Hindlimb muscle (tissue), 1 donor: ENCODE measurements at places on chromosomes 2 and 18. TPM values are rescaled to one million over a fixed set of nuclear protein-coding genes. Genes with fewer than 3 reads are reported as not detected.

- DNase-seq = no peak
Observed at GRCh38 chr18:44093253-44093652, 587.4 kb upstream of the SETBP1 start.

DNA sequence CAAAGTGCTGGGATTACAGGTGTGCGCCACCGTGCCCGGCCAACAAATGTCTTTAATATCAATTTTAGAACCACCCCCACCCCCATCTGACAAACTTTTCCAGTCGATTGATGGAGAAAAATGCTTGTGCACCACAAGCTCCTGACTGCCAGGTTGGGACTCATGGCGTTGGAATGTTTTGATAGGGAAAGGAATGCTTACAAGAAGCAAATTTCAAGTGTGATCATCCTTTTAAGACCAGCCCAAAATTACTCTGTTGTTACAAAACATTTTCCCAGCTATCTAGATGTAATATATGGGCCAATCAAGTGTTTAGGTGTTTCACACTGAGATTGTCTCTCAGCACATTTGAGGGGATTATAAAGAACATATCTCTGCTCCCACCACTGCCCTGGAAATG, 45.2 kb downstream of the UBXN4 start:
- no peak for DNase-seq

DNA sequence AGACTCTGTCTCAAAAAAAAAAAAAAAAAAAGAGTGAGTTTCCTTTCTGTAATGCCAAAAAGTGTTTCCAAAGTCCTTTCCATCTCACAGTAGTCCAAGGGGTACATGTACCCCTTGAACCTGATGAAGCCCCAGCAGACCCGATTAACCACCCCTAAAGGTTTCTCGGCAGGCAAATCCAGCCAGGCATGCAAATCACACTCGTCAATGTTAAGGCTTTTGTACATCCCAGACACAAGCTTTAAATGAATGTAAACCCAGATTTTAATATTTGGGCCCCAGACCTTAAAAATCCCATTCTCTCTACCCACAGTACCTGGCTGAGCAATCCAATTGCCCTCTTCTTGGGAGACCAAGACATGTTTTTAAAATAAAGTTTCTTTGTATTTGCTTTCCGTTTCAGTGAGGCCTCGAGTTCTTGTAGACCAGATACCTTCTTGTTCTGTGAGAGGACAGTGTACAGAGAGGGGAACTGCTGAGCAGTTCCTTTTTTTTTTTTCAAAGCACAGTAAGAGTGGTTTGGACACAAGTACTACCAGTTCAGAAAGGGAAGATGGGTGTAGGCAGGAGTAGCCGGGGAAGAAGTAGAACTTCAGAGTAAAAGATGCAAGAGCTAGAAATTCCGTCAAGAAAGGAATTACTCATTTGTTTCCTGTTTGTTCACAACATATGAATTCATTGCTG, at the start of gene NLRC4:
NLRC4 (minus strand) TSS at position 465 of the 684 bp plus-strand sequence. CDS start 8,111 bp downstream, outside the sequence.
- DNase-seq = no peak

- no peak for DNase-seq
Observed at GRCh38 chr2:118835746-118836410, 11.6 kb downstream of the EN1 start.

Gene CTNNA2
- 0.59 TPM for polyA plus RNA-seq
